ENCODE measurements at places on chromosomes 4 and X.

DNA sequence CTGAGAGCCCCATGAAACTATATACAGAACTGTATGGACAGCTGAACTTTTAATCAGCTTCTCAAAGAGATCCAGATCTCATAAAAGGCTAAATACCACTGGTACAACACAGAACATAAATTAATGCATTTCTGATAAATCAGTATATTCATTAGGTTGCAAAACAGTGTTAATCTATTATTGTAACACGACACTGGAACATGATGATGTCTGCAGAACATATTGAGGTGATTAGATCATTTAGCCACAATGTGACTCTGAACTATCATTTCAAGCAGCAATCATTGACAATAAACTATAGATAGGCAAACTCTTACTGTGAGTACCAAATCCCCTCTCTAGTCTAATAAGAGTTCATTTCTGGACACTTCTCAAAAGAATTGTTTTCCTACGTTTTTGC, 50.3 kb downstream of the GASK1B start:
- DNase-seq: no peak

DNA sequence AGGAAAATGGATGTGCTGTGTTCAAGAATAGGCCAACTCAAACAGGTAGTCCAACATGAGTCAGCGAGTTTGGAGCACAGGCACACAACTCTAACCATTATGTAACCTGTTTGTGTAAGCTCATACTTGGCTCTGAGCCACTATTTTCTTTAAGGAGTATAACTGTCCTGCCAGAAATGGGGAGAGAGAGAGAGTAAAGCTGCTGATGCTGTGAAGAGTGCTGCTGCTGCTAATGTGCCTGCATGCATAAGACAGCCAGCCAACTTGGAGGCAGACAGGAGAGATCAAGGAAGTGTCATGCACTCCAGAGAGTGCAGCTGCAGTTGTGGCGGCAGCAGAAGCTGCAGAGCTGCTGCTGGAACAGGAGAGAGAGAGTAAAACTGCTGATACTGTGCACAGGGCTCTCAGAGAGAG, 11.7 kb upstream of the STATH start:
- DNase-seq: peak; percentile 29

GRCh38 chr4:159655547-159655946, 552.7 kb downstream of the RAPGEF2 start:
- no peak for DNase-seq

- DNase-seq: no peak
These were observed 13.2 kb upstream of the S100P start for GRCh38 chr4:6680372-6681034.

GRCh38 chrX:9286234-9286633, 178.6 kb upstream of the TBL1X start:
- DNase-seq: no peak

DNA sequence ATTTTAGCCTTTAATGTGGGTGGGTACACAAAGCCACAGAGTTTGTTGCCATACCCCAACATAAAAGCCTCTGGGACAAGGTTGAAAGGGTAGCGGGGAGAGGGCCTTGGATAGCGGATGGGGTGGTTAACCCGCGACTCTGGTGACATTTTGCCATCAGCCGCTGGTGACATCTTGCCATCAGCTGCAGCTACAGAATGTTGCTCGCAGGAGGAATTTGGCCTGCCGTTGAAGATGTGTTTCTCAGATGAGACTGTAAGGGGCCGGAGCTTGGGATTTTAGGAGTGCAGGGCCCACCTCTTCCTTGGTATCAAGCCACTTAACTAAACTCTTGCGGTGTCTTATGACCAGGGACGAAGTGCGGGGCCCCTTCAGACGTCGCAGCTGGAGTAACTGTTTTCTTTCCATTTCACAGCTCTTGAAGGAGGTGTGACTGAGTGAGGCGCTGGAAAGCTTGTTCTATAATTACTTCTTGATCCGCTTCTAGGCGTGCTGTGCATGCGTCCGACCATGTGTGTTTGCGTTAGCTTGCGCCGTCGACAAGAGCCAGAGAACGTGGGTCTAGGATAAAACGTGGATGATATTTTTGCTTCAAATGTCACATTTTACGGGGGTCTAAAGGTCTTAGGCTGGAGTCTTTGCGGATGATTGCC, 820 bp upstream of the RASL11B start:
- DNase-seq: peak; percentile 26

GRCh38 chr4:99722725-99723124, 65.1 kb upstream of the C4orf54 start:
- DNase-seq: no peak

DNA sequence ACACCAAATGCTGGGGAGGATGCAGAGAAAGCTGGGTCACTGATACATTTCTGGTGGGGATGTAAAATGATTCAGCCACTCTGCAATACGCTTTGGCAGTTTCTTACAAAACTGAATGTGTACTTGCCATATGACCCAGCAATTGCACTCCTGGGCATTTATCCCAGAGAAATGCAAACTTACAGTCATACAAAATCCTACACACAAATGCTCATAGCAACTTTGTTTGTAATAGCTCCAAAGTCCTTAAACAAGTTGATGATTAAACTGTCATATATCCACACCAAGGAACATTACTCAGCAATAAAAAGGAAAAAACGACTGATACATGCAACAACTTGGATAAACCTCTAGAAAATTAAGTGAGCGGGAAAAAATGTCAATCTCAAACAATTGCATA, 12.3 kb downstream of the MID1 start:
- no peak for DNase-seq

- peak; percentile 58 for DNase-seq
These were observed 23.2 kb upstream of the MXD4 start for GRCh38 chr4:2284934-2285612.

- no peak for DNase-seq
These were observed 1470.4 kb downstream of the ADGRL3 start for GRCh38 chr4:62670514-62670913.

GRCh38 chr4:5004496-5004895, 14.8 kb downstream of the CYTL1 start:
- DNase-seq: no peak

DNA sequence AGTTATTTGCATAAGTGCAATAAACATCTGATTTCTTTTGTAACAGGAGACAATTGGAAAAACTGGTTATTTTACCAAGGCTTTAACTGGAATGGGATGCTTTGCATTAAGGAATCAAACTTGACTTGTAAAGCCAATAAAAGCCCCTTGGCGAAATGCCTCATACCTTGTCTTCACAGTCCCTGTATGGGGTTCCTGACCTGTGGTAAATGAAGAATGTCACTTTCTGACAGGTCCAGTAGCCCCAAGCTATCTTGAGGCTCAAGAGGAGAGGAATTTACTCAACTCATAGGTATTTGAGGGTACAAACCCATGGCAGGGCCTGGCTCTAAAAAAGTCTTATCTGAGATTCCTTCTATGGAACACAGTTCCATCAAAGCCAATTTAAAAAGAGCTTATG, 78.0 kb downstream of the ACOX3 start:
- no peak for DNase-seq

- DNase-seq: no peak
These were observed 52.0 kb downstream of the INTS6L start for GRCh38 chrX:135572436-135572835.

Data from endothelial cell of umbilical vein (primary cell).